RKO (cell line): ENCODE measurements at places on chromosomes 3 and 15.

DNA sequence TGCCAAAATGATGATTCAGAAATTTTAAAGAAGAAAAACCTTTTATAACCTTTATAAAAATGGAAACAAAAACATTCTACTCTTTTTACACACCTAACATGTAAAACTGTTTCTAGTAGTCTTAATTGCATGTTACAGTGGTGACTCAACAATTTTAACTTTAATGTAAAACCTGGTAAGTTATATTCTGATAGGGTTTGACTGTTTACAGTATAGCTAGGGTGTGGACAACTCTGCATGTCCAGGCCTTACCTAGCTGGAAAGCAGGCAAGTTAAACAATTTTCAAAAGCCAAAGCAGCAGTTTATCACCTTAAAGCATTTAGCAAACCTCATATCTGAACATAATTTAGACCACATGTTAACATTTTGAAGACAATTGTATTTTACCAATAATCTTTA, 328.5 kb downstream of the NEK10 start:
- DNase-seq, result no peak

GRCh38 chr3:172980849-172981248, 160.2 kb downstream of the SPATA16 start:
- DNase-seq, result peak; percentile 4

GRCh38 chr15:59282515-59283337, 76.1 kb downstream of the LDHAL6B start:
- DNase-seq, result no peak

- DNase-seq, result no peak
These were observed 228.7 kb downstream of the MBNL1 start for GRCh38 chr3:152497457-152497856.

GRCh38 chr3:118850687-118851086, 184.0 kb downstream of the IGSF11 start:
- no peak for DNase-seq

- DNase-seq, result peak; percentile 74
These were observed 123.8 kb upstream of the PHLDB2 start for GRCh38 chr3:111735243-111735758.

GRCh38 chr15:49715211-49715610, 94.4 kb downstream of the DTWD1 start:
- no peak for DNase-seq

GRCh38 chr15:76062286-76062685, 2.5 kb downstream of the TMEM266 start:
- DNase-seq, result no peak

DNA sequence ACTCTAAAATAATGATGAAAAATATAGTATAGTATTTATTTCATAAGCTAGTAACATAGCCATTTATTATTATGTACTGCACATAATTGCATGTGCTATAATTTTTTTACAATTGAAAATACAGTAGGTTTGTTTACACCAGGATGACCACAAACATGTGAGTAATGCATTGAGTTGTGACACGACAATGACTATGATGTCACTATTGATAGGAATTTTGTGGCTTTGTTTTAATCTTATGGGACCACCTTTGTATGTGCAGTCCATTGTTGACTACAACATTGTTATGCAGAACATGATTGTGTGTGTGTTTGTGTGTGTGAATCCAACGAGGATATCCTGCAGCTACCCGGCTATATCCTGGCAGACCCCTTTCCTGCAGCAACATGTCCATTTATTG, 372.2 kb upstream of the MCTP2 start:
- no peak for DNase-seq

GRCh38 chr3:34882764-34883163, 756.6 kb upstream of the ARPP21 start:
- peak; percentile 35 for DNase-seq

DNA sequence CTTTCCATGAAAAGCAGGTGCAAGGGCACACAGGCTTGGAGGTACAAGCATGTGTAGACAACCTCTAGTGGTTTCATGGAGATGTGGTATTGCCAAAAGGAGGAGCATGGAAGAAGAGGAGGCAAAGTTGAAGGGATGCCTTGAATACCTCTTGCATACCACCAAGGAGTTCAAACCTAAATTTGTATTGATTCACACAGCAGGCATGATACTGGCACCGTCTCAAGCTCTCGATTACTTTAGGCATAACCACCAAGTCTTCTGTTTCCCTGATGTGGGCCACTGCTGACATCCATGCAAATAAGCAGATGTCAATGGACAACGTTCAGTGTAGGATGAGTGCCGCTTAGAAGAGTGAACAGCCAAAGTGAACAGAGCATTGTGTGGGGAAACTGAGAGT, 87.1 kb downstream of the SCN11A start:
- no peak for DNase-seq

DNA sequence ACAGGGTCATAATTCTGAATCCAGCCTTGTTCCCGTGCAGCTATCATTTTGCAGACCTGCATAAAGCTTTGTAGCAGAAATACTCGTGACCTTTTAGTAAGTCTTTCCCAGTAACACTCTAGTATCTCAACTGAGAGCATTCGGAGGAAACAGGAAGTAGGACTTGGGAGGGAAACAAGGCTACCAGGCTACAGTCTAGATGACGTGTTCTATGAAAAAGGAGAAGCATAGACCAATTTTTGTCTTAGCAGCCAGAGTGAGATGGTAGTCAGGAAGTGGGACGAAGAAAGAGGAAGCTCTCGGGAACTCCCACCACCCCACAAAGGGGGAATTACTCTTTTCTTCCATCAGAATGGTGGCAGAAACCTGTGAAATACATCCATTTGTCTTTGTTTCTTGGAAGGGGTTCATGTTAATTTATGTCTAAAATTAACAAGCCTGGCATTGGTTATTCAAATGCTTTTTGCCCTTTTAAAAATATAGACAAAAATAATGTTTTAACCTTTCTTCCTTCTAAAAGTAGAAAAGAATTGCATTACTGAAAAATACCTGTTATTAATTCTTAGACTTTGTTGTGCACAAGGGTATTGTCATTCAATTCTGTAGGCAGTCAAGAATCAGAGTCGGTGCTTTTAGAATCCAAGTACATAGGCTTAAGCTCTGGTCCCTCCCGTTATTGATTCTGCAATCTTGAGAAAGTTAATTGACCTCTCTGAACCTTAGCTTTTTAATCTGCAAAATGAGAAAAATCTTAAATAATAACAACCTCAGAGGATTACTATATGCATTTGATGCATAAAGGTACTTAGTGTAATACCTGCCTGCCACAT, 1.6 kb upstream of the SUCNR1 start:
- DNase-seq, result no peak

DNA sequence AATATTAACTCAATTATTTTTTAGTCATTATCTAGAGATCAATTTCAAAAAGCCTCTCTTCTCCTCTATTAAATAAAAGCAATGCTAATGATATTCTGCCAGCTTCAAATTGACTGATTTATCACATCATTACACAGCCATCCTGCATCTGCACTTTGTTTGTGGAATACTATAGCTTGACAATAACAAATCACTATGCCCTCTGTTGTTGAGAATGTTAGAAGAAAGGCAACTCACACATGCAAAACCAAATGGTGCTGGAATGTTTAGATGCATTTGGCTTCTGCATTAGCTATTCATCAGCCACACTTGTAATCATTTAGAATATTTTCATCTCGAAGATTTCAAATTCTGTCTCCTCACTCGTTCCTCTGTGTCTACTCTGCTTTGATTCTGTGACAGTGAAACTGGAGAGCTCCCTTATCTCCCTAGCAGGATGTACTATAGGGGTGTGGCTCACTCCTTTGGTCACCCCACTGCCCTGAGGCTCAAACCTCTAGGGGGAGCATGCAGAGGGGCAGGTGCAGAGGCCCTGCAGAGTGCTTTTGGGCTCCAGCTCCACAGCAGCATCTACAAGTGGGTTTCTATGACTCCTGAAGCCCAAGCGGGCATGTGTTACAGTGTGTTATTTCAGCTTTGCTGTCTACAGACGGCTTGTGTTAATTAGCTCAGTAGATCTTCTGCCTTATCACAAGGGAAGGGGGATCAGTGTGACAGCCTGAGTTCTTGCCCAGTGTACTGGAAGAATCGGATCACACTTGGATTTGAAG, 454.1 kb upstream of the BCHE start:
- no peak for DNase-seq

DNA sequence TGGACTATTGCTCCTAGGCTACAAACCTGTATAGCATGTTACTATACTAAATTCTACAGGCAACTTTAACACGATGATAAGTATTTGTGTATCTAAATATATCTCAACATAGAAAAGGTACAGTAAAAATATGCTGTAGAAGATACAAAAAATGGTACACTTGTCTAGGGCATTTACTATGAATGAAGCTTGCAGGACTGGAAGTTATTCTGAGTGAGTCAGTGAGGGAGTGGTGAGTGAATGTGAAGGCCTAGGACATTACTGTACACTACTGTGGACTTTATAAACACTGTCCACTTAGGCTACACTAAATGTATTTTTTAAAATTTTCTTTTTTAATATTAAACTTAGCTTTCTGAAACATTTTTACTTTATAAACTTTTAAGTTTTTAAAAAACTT, 140.5 kb upstream of the SGO1 start:
- no peak for DNase-seq

GRCh38 chr3:167899093-167899492, 163.6 kb downstream of the SERPINI1 start:
- no peak for DNase-seq

DNA sequence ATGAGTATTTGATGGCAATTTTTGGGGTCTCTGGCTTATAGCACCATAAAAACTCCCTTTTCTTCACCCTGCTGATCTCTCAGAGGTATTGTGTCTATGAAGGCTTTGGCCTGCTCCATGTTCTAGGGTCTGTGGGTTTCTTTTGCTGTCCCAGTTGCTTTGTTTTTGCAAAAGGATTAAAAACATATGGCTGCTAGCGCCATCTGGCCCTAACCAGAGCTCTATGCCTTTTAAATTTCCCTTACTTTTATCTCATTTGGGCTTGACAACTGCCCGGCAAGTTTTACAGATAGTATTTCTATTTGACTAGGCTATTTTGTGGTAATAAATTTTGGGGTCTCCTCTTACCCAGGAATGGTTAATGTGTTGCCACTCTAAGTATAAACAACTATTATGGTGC, 6.4 kb upstream of the GHRL start:
- no peak for DNase-seq
